ENCODE measurements at places on chromosomes 2 and 18. TPM values are rescaled to one million over a fixed set of nuclear protein-coding genes. Genes with fewer than 3 reads are reported as not detected.

DNA sequence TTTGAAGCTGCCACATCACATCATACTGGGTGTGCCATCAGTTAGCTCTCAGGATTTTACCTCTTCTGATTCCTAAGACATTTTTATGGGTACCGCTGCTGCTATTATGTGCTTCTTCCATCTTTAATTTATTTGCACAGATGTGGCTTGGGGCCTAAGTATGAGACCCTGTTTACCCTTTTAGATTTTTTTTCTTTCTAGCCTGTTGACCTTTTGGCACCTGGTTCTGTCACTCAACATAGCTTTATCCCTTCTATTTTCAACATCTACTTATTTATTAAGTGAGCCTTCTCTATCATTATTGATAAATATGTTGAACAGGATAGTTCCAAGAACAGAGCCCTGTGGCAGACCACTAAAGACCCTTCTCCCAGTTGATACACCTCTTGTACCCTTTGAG, 57.0 kb downstream of the TET3 start:
- no peak for DNase-seq

GRCh38 chr18:12989397-12990122, 1.6 kb upstream of the CEP192 start:
- DNase-seq, result no peak

DNA sequence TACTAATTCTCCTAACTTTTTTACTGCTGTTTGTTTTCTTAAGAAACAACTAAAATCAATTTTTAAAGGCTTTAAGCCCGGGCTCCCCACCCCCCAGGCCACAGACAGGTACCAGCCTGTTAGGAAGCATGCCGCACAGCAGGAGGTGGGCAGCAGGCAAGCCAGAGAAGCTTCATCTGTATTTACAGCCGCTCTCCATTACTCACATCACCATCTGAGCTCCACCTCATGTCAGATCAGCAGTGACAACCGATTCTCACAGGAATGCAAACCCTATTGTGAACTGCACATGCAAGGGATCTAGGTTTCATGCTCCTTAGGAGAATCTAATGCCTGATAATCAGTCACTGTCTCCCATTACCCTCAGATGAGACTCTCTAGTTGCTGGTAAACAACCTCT, 517.0 kb downstream of the NRXN1 start:
- no peak for DNase-seq

DNA sequence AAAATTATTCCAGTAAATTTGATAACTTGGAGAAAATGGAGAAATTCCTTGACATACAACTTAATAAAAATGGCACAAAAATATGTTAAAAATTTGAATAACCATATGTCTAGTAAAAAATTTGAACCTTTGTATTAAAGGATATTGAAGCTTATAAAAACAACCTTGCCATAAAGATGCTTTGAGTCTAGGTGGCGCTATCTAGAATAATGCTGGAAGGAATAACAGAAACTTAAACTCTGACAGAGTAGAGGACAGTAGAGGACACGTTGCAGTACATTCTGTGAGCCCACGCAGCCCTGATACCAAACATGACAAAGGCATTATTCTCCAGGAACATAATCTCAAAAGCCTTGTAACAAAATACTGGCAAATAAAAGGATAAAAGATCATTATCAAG, 44.7 kb upstream of the ALKAL2 start:
- DNase-seq, result no peak

GRCh38 chr18:55763298-55763697, 175.3 kb upstream of the TCF4 start:
- DNase-seq, result no peak

- DNase-seq, result no peak
Measured at GRCh38 chr2:75464348-75464946, 96.3 kb downstream of the EVA1A start.

DNA sequence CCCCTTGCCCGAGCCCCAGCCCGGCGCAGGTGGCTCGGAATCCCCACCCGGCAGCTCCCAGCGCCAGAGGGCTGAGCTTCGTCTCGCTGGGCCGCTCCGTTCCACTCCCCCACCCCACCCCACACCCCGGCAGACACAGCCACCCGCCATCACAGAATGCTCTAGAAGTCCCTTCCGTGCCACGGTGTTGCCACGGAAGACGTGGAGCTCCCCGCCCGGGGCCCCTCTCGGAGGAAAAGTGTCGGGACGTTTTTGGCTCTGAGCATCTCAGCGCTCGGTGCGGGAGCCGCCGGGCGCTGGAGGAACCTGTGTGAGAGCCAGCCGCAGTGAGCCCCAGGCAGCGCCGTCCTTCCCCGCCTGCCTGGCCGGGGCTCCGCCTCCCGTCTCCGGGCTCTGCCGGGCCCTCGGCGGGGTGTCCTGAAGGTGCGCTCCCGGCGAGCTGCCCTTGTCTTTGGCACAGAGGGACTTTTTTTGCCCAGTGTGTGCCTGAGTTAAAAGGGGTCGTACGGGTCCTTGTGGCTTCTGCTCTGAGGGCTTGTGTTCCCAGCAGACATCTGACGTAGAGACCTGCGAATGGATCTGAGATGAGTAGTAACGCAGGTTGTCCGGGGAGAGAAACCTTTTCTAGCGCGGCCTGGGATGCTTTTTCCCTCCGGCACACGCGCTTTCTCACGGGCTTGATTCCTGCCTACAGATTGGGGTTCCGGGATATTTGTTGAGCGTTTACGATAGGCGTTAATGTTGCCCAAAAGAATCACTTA, 1.8 kb downstream of the ZCCHC2 start:
- no peak for DNase-seq

DNA sequence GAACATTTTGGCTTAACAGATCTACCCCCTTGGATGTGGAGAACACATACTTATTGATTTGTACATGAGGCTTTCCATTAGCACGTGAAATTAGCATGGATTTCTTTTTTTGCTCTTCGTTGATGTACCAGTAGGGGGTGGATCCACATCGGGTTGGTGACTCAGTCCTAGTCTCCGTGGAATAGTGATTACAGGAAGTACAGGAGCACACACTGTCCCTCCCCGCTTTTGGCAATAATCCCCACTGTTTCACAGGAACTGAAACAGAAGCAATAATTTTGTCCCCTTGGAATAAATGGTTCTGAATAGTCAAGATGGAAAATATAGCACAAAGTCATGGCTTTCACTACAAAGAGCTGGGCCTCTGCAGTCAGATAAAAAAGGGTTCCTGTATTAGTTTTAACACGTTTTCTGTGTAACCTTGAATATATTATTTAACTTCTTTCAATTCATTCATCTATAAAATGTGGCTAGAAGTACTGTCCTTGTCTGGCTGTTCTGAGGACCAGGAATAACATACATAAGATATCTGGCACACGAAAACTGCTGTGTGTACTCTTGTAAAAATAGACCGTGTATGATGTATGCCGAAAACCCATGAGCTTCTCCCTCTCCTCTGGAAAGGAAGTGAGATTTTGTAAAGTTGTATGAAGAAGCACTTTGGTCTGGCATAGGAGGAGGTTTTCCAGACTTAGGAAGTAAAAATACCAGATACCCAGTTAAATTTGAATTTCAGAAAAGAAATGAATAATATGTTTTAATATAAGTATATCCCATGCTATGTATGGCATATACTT, 229.2 kb downstream of the GALR1 start:
- DNase-seq, result peak; percentile 66

The WDR35 gene
- total RNA-seq, result 4.1 TPM

The IL36A gene
- not detected for total RNA-seq

The FAM117B gene
- total RNA-seq, result 3.3 TPM

The TANK gene
- total RNA-seq, result 50.9 TPM

The CPLX4 gene
- total RNA-seq, result not detected

The NAT8 gene
- not detected for total RNA-seq

Measured in right atrium auricular region (tissue), 2 donors.